Activated CD8-positive, alpha-beta memory T cell treated with anti-CD3 and anti-CD28 coated beads for 1 hour (primary cell): ENCODE measurements at places on chromosomes 5 and 9.

GRCh38 chr5:135491038-135491551, 38.9 kb upstream of the TIFAB start:
- no peak for DNase-seq

- no peak for DNase-seq
These were observed 37.4 kb downstream of the PLPPR1 start for GRCh38 chr9:101065930-101066329.

DNA sequence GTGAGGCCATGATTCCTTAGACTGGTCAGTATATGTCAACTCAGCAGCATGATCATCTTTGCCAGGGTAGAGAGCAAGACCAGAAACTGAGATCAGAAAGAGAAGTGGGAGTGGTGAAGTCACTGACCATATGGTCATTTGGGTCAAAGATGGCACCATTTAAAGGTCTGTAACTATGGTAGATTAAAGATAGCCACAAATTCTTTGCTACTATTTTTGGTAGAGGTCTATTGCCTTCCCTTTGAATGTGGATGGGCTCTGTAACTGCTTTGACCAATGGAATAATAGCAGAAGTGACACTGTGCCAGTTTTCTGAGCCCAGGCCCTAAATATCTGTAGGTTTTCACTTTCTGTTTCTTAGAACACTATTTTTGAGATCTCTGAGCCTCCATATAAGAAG, 117.6 kb downstream of the PCSK1 start:
- DNase-seq: no peak

DNA sequence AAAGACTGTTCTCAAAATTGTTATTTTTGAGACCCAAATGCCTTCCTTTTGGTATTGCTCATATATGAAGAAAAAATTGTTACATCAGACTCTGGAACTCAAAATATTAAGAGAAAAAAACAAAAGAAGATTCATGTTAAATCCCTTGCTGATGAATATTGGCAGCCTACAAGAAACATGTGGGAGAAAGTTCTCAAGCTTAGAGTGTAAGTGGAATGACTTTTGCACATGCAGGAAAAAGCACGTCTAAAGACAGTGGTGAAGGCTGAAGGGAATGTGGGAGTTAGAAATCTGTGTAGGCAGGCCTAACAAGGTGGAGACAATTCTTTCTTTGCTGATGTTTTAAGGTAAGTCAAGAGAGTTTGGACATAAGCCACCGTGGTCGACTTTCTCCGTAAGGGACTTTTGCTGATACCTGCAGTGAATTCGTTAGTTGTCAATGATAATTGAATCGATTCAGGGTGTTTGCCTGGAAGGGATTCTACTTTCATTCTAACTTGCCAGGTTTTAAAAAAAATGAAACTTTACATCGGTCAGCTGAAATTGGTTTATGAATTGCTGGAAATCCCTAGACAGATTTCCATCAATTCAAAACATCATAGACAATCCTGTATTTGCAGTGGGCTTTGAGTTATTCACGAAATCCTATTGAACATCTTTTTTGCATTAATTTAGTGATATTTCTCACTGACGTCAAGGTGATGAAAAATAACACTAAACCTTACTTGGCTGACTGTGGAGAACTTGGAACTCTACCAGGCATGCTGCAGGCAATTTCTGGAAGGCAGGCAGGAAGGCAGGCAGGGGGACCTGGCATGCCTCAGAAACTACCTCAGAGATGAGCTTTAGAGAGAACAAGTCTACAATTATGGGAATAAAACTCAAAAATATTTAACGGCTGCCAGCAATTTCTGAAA, 359.1 kb upstream of the ADAMTSL1 start:
- DNase-seq: no peak

GRCh38 chr5:146209714-146210113, 6.3 kb downstream of the RBM27 start:
- no peak for DNase-seq

GRCh38 chr9:135926402-135927194, 19.3 kb upstream of the CAMSAP1 start:
- DNase-seq: peak; percentile 14
